ENCODE measurements at places on chromosomes 5 and 9.

DNA sequence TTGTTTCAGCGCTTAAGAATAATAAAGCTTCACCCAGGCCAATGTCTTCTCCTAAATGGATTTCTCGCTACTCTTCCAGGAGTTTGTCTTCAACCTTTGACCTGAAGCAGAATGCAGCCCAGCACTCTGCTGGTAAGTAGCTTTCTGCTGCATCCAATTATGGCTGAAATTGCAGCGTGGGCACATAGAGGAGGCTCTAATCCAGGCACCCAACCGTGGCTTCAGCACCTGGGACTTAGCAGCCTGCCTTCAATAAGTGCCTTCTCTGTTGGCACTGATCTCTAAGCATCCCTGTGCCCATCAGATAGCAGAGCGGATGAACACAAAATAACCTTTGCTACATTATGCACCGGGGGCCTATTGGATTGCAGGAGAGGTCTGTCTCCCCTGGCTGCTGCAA lies 105.2 kb downstream of the TRIM32 start:
- DNase-seq, result no peak

DNA sequence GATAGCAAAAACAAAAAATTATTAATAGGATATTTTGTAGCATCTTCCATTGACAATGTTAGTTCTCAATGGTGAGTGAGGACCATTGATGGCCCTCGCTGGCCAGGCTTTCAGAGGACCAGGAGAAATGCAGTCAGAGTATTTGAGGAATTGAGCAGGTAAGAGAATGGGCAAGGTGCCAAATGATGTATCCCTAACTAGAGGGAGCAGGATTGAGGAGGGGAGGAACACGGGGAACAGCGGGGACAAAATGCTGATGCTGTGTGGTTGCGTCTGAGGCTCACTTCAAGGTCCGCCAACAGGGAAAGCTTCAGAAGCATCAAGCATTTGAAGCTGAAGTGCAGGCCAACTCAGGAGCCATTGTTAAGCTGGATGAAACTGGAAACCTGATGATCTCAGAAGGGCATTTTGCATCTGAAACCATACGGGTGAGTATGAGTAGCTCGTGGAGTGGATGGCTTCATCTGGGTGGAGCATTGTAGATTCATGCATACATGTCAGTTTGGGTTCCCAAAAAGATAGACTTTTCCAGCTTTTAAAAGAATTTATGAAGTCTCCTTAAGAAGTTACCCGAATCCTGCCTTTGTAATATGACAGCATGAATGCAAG lies 16.2 kb downstream of the SPTAN1 start:
- no peak for DNase-seq

DNA sequence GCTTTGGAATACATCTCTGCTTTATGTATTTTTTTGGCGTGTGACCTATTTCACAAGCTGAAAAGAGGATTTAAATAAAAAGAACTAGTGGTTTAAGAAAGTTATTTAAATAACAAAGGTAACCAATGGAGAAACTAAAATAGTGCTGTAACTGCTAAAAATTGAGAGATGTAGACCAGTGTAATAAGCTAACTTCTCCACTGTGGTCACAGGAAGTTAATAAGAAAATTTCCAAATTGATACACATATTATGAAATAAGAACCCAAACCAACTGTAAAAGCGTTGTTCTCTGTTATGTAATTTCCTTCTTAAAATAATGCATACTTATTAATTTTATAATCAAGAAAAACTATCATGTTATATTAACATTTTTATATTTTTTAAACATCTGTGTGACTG lies 29.1 kb upstream of the ZFAND5 start:
- no peak for DNase-seq

DNA sequence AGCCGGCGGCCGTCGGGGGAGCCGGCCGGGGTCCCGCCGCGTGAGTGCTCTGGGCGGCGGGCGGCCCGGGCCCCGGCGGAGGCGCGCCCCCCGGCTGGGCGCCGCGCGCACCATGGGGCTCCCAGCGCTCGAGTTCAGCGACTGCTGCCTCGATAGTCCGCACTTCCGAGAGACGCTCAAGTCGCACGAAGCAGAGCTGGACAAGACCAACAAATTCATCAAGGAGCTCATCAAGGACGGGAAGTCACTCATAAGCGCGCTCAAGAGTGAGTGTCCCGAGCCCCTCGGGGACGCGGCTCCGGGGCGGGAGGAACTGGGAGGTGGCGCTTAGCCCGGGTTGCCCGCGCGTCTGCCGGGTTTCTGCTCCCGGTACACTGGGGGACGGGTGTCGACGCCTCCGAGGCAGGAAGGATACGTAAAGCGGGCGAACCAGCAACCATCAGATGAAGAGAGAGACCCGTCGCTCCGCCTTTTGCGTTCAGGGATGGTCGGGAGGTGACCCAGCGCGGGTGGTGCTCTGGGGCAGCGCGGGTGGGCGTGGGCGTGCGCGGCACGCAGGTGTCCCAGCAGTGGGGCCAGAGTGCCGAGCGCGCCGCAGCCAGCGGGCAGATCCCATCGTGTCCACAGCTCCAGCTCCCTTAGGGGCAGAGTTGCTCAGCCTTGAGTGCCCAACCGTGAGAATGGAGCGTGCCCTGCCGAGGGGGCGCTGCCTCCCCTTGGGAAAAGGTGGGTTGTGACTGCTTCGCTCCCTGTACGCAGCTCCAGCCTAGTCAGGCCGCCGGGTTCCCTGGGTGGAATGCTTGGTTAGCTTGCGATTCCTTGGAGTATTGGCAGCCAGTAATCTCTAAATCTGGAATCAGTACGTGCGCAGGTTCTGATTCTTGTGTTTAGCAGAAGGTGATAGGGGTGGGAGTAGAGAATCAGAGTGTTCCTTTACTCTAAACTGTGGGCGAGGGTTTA lies 753 bp downstream of the ARHGAP26 start:
- DNase-seq, result peak; percentile 64

- no peak for DNase-seq
Observed at GRCh38 chr5:30592833-30593232, 600.7 kb upstream of the CDH6 start.

DNA sequence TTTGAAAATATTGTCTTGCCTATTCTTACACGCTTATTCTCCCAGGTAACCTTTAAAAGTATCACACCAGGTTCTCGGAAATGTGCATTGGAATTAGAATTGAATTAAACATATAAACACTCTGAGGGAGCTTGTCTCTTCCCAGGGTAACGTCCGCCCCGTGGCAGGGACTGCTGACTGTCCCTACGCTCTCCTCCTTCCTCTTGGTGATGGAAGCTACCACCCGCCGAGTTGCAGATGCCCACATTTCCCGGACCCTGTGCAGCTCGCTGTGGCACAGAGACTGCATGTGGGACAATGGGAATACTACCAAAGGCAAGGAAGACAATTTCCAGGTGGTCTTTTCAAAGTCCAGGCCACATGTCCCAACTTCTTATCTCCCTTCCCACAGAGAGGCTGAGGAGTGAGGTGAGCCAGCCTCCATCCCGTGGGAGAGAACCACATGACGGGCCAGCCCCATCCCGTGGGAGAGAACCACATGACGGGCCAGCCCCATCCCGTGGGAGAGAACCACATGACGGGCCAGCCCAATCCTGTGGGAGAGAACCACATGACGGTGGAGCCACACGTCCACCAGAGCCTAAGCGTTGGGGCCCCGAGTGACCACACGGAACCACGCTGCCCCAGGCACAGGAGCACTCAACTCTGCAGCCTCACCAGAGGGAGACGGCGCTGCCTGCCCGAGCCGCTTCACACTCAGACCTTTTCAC lies 249.4 kb upstream of the IRX1 start:
- DNase-seq, result no peak

GRCh38 chr9:15182730-15183129 lies 124.3 kb downstream of the TTC39B start:
- no peak for DNase-seq

DNA sequence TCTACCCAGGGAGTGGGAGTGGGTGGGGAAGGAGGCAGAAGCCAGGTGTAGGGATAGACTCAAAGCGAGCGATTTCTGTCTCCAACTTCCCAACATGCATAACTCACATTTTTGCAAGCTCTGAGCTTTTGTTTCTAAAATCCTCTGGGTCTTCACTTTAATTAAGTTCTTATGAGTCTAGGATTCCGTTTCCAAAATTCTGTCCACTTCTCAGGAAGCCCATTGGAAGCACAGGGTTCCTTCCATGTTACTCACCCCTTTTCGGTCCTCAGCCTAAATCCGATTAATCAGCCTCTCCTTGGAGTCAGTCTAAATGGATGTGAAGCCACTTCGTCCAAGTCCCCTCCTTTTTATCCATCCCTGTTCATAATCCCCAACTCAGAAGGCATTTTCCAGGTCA lies 1.4 kb downstream of the GPX3 start:
- no peak for DNase-seq

DNA sequence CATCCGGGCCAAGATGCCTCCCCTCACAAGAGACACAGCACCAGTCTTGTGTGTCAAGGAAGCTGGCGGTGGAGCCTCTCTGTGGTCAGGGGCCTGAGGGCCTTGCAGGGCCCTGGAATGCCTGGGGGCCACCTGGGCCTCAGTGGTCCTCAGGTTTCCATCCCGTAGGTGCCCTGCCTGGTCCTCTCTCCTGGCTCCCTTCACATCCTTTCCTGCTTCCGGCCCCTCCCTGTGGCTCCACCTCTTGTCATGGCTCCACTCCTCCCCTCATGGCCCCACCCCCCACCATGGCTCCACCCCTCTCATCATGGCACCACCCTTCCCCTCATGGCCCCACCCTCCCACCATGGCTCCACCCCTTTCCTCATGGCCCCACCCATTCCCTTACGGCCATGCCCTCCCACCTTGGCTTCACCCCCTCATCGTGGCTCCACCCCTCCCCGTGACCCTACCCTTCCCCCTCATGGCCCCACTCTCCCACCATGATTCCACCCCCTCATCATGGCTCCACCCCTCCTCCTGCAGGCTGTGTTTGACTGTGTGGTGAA lies 175.8 kb downstream of the CACNA1B start:
- no peak for DNase-seq

GRCh38 chr9:7067169-7067568 lies 309.4 kb downstream of the KDM4C start:
- DNase-seq, result no peak

DNA sequence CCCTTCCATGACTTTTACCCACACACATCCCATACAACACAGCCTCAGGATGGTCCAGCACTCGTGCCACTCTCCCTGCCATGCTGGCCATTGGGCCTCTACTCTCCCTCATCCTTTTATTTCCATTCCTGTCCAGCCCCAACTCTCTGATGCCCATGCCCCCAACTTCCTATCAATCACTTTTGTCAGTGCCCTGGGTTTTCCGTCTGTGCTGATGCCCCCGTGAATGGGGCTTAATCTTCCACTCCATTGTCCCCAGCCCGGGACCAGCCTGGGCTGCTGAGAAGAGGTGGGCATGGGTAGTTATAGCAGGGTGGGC lies 12.6 kb upstream of the ACSL6 start:
- DNase-seq, result no peak

GRCh38 chr5:139091439-139092156 lies 106.6 kb downstream of the SIL1 start:
- no peak for DNase-seq

DNA sequence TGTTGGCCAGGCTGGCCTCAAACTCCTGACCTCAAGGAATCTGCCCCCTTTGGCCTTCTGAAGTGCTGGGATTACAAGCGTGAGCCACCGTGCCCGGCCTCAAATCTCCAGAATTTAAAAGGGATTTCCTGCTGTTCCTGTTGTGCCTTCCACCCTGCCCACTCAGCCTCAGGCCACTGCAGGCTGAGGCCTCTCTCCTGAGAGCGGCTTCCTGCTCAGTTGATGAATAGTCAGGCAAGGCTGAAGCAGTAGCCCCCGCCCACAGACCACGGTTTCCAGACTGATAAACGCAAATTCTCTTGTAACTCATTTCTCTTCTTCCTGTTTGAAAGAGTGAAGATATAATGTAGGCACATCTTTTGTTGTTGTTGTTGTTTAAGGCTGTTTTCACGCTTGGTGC lies 127.0 kb upstream of the PLCXD3 start:
- DNase-seq, result no peak

GRCh38 chr5:112186401-112186990 lies 232.6 kb downstream of the EPB41L4A start:
- DNase-seq, result no peak

GRCh38 chr5:32713361-32713769 lies 2.2 kb downstream of the NPR3 start:
- DNase-seq, result no peak

DNA sequence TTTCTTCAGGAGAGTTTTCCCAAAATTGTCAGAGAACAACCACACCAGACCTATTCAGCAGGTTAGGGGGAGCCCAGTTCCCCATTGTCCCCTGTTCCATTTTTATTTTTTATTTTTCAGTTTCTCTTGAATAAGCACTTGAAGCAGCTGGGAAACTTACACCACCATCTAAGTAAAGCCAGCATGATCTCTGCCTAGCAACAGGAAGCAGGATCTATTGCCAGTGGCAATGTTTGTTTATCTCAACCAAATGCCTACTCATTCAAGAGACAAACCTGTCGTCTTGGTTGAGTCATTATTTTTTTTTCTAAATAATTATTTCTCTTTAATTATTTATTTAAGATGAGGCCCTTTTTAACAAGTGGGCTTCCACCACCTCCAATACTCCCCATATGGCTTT lies 379.3 kb downstream of the PLK2 start:
- DNase-seq, result no peak

GRCh38 chr9:35800530-35800929 lies 9.1 kb downstream of the NPR2 start:
- no peak for DNase-seq

GRCh38 chr5:85591311-85591710 lies 1026.4 kb upstream of the COX7C start:
- DNase-seq, result no peak

GRCh38 chr9:74697535-74697934 lies 190.2 kb downstream of the TRPM6 start:
- no peak for DNase-seq

DNA sequence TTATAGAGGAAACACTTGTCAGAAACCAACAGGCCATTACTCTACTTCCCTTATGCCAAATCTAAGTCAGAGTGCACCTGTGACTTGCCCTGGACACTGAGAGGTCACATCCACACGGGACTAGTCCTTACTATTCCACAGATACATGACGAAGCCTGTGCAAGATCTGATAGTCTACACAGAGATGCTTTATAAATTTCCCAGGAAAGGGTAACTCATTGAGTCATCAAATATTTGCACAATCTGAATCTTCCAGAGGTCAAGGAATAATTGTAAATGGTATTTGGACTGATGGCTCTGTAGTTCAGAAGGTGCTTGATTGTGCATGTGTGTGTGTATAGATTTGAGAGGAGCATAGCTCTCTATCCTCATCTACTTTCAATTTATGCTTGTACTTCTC lies 55.2 kb upstream of the JAK2 start:
- no peak for DNase-seq

GRCh38 chr5:135211083-135211790 lies 177.2 kb upstream of the PITX1 start:
- DNase-seq, result no peak

GRCh38 chr5:15483351-15484097 lies 16.5 kb upstream of the FBXL7 start:
- no peak for DNase-seq

DNA sequence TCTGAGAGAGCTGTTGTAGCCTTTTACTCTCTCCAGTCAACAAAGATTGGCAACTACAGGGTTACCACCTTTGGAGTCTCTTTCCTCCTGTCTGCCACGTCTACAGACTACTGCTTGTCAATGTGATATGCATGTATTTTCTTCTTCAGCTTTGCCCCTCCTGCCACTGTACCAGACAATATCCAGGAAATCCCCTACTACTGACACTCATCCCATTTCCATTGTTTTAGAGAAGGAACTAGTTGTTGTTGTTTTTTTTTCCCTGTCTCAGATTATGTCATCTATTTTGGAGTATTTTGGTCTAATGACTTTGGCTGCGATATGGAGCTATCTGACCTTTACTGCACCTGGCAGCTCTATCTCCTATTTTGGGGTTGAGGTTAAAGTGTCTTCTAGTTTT lies 50.1 kb upstream of the MACIR start:
- no peak for DNase-seq
